ENCODE measurements at places on chromosomes 7 and 10. TPM values are rescaled to one million over a fixed set of nuclear protein-coding genes. Genes with fewer than 3 reads are reported as not detected.

ANKRD61 gene
- total RNA-seq, result not detected

CDHR1 gene
- 5.0 TPM for total RNA-seq

DNA sequence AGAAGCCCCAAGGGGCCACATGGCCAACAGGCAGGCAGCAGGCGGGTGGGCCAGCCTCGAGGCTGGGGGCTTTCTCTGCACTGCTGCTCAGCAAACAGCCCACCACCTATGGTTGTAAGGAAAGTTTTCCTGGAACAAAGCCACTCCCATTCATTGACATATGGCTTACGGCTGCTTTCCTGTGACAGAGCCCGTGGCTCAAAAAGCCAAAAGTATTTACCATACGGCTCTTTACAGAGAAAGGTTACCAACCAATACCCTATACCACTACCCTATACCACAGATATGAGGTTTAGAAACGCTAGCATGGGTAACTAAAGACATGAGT, 152.7 kb downstream of the MAD1L1 start:
- no peak overlapping the region for H3K4me3 ChIP-seq
- no peaks in the 10 kb centered on the region for H3K27me3 ChIP-seq

DNA sequence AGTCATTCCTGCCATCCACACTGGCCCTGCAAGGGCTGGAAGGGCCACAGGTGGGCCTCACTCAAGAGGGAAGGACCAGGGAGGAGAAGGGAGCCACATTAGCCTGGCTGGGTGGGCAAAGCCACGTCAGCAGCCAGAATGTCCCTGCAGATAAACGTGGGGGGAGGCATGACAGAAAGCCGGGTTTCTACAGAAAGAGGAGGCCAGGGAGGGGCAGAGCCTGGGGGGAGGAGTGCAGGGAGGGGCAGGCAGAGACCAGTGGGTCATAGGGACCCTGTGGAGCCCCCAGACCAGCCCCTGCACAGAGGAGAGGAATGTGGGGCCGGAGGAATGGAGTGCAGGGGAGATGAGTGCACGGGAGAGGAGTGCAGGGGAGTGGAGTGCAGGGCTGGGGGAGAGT, 590.2 kb downstream of the PTPRN2 start:
- H3K27me3 ChIP-seq, result no peaks in the 10 kb centered on the region
- no peak overlapping the region for H3K27ac ChIP-seq
- H3K4me3 ChIP-seq, result no peak overlapping the region
- no peak for DNase-seq
- H3K36me3 ChIP-seq, result peaks cover 25% of the 10 kb centered on the region

PDAP1 gene
- total RNA-seq, result 177 TPM

GRCh38 chr7:17206349-17206905, 92.0 kb upstream of the AHR start:
- peaks cover 3% of the 10 kb centered on the region for H3K4me1 ChIP-seq
- no peak overlapping the region for H3K4me3 ChIP-seq
- H3K27me3 ChIP-seq, result no peaks in the 10 kb centered on the region
- no peak for DNase-seq

- peaks cover 3% of the 10 kb centered on the region for H3K27me3 ChIP-seq
- no peaks in the 10 kb centered on the region for H3K36me3 ChIP-seq
- H3K4me1 ChIP-seq, result peaks cover 4% of the 10 kb centered on the region
- no peak for DNase-seq
- peak overlapping the region; percentile 58 for H3K27ac ChIP-seq
Observed at GRCh38 chr10:1515780-1516491, 221.4 kb downstream of the ADARB2 start.
